ENCODE measurements at places on chromosomes 13 and 19.

GRCh38 chr13:39196965-39197646 is 158.8 kb downstream of the NHLRC3 start:
- no peak for DNase-seq

GRCh38 chr19:10929402-10929794 is 787 bp downstream of the TIMM29 start:
- no peak for DNase-seq

GRCh38 chr13:36515466-36515865 is 83.2 kb downstream of the CCNA1 start:
- DNase-seq = no peak

GRCh38 chr13:34435338-34435737 is 506.7 kb upstream of the NBEA start:
- DNase-seq = peak; percentile 34

DNA sequence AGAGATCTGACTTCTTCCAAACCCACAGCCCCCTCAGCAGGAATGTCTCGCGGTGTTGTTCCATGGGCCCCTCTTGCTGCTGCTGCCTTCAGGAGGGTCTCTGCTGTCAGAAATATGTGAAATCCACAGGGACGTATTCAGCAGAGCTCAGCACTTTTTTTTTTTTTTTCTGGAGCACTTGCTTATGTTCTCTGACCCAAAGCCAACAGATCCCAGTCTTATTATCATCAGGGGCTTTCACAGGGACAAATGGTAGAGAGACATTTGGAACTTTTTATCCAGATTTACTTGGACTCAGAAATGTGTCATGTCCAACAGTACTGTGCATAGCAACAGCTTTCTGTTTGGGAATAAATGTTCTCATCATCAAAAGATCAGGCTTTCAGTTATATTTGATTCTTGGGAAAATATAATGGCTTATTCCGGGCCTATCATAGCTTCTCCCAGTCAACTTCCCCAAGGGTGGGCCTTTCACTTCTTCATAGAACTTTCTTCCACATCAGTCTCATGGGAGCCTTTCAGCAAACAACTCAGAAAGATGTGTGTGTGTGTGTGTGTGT is 332.7 kb downstream of the ZNF536 start:
- no peak for DNase-seq

DNA sequence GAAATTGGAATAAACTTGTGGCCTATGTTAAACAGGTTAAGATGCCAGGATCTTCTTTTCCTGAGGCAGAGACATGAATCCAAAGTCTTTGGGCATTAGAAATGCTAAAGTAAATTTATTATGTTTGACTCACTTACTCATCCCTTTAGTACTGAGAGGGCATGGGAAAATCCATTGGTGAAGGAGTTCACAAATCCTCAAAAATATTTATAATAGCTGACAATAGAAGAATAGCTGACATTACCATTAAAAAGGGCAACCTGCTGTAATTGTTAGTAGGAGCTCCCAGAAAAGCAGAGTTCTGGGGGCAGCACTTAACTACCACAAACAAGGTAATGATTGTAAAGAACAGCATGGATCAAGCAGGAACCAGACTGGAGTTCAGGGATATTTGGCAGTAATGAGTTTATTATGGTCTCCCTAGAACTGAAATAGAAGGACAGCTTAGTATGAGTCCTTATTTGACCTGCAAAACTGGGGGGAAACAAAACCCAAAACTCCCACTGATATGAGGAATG is 285.8 kb upstream of the KLHL1 start:
- DNase-seq = no peak

DNA sequence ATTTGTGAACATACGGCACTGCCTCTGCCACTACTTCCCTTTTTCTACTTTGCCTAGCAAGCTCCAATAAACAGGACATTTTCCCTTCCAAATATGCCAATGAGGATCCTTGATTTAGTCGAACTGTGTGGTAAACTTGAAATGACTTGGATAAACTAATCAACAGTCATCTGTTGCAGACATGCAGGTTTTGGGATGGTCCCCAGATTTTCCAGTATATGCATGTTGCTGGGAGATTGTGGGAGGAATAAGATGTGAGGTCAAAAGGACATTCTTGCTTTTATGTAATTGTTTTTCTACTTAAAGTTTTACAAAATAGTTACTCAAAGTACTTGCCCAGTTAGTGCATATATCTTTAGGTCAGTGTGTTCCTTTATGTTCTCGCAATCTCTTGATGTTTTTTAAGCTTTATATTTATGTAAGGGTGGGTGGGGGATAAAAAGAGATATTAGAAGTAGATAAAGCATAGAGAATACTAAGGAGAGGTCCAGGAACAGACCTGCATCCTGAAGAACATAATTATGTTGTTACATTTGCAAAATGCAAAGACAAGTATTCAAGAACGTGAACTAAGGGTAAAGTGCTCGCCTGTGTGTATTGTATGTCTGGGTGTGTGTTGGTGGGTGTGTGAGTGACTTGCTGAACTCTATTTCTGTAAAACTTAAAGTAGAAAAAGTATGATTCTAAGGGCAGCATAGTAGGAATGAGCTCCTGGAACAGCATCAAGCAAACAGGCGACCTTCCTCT is 88.4 kb upstream of the OXGR1 start:
- no peak for DNase-seq

DNA sequence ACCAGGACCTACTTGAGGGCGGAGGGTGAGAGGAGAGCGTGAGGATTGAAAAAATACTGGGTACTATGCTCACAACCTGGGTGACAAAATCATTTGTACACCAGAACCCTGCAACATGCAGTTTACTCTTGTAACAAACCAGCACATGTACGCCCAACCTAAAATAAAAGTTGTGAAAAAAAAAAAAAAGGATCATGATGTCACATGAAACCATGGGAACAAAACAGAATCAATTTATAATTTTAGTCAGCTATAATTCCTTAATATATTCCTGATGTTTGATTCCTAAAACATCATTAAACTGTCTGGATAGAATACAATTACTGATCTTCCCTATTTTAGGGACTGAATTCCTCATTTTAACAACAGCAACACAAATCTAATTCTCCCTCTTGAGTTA is 160.6 kb upstream of the SPRY2 start:
- no peak for DNase-seq

DNA sequence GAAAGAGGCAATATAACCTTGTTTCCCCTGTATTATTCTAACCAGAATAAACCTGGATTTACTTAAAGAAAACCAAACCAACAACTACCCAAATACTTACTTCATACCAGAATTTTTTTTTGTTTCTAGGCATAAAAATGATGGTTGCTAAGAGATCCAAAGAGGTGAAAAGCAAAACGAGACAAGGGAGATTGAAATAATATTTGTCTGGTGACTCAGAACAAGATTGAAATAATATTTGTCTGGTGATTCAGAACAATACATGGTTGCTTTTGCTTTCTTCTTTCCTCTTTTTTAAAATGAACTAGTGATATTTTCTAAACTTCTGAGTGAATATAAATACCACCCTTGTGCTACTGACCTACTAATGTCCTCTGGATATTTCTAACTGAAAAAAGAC is 592.9 kb downstream of the KCTD12 start:
- peak; percentile 4 for DNase-seq

GRCh38 chr19:47232422-47233211 is 1.6 kb upstream of the BBC3 start:
- DNase-seq = peak; percentile 66

DNA sequence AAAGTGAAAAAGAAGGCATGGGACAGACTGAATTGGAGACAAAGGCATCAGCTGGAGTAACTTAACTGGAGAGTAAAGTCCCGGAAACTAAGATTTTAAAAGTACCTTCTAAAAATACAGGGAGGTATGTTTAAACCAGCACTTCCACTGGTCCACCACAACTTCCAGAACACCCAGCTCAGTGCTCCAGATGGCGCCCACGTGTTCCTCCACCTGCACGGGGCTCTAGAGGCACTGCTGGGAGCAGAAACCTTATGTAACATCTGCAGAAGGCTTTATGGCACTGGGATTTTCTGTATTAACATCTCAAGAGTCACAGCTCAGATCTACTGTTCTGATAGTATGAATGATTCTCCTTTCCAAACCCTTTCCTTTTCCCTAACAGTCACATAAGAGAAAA is 252.1 kb downstream of the DCLK1 start:
- DNase-seq = no peak

GRCh38 chr19:34259367-34260095 is 5.2 kb downstream of the GARRE1 start:
- DNase-seq = no peak

- no peak for DNase-seq
Observed at GRCh38 chr13:25689539-25689938, 317.8 kb downstream of the ATP8A2 start.

GRCh38 chr13:50936679-50937078 is 27.1 kb downstream of the RNASEH2B start:
- no peak for DNase-seq

DNA sequence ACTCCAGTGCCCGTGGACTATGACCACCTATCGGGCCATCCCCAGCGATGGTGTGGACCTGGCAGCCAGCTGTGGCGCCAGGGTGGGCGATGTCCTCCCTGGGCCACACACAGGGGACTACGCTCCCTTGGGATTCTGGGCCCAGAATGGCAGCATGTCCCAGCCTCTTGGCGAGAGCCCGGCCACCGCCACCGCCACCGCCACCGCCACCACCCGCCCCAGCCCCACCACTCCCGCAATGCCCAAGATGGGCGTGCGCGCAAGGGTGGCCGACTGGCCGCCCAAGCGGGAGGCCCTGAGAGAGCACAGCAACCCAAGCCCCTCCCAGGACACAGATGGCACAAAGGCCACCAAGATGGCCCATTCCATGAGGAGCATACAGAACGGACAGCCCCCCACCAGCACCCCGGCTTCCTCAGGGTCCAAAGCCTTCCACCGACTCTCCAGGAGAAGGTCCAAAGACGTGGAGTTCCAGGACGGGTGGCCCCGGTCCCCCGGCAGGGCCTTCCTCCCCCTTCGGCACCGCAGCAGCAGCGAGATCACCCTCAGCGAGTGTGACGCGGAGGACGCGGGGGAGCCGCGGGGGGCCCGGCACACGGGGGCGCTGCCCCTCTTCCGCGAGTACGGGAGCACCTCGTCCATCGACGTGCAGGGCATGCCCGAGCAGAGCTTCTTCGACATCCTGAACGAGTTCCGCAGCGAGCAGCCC is 142.3 kb downstream of the DPF1 start:
- no peak for DNase-seq

DNA sequence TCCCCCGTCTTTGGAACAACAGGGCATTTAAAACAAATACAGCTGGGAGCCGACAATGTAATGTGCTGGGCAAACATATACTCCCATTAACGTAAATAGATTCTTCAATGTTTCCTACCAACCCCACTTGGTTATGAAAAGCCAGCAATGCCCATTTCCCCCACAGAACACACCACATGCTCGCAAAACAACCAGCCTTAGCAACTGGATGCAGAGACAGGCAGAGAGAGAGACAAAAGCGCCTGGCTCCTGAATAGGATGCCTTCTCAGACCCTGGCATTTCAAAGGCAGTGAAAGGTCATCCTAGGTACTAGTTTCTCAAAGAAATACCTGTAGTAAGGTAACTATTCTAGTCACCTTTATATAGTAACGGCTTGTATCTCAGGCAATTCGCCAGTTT is 462.9 kb downstream of the ITGBL1 start:
- DNase-seq = no peak

- no peak for DNase-seq
Observed at GRCh38 chr19:45100201-45100600, 7.2 kb downstream of the PPP1R37 start.

GRCh38 chr13:94829185-94829836 is 117.0 kb upstream of the SOX21 start:
- DNase-seq = no peak
